ENCODE measurements at places on chromosomes 3 and 15.
A peak's percentile ranks its signal among the peaks of the same experiment; 100 is the strongest.

DNA sequence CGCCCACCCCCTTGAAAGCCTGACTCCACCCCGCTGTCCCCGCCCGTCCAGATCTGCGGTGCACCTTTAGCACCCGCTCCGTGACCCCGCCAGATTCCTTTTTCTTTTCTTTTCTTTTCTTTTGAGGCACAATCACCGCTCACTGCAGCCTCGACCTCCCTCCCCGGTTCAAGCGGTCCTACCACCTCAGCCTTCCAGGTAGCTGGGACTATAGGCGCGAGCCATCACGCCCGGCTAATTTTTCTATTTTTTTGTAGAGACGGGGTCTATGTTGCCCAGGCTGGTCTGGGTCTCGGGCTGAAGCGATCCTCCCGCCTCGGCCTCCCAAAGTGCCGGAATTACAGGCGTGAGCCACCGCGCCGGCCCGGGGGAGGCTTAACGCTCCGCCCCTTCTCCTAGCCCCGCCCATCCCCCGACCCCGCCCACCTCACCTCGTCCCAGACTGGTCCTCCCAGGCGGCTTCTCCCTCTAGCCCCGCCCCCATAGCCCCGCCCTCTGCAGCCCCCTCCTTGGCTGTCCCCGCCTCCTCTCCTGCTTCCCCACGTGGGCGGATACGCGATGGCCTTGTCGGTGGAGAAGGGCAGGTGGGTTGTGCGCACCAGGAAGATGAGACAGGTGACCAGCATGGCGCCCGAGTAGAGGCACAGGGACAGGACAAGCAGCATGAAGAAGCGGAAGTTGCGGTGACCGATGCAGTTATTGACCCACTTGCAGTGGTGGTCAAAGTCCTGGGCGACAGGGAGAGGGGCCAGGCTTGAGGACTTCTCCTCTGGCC lies 3.2 kb downstream of the ZDHHC19 start:
- DNase-seq = peak; percentile 38

DNA sequence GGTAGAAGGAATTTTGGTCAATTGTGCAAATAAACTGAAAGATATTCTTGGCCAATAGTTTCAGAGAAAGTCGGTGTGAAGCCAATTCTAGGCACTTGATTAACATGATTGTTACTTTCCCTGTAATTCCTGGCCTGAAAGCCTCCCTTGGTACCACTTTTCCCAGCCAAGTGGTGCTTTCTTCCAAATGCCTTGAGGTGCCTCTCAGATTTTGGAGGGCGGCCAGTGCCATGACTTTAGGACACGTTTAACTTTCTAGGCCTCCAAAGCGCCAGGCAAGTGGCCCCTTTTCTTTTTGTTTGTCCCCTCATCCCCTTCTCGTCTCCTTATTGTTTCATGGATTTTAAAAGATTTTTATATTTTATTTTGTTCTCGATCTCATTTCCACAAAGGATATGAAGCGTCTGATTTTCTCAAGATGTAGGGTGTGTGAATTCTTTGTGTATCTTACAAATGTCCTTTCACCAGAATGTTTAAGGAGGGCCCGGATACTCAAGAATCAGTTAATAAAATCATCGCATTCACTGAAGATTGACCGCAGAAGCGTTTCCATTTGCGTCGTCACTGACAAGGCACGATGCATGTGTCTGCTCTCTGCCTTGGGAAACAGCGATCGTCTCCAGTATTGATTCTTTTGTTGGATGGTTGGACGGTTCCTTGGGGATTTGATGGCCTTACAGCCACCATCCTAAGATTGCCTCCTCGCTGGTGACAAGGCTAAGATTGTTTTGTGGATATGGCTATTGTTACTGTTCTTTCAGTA lies 87.8 kb downstream of the ASB7 start:
- DNase-seq = no peak

GRCh38 chr3:12841149-12841969 lies at the start of gene RPL32:
TSS of gene RPL32 (minus strand) at chr3:12841565. CDS start at chr3:12840237, 1,328 bp downstream.
- DNase-seq = peak; percentile 98

GRCh38 chr3:71011565-71012287 lies 571.8 kb downstream of the FOXP1 start:
- DNase-seq = no peak

DNA sequence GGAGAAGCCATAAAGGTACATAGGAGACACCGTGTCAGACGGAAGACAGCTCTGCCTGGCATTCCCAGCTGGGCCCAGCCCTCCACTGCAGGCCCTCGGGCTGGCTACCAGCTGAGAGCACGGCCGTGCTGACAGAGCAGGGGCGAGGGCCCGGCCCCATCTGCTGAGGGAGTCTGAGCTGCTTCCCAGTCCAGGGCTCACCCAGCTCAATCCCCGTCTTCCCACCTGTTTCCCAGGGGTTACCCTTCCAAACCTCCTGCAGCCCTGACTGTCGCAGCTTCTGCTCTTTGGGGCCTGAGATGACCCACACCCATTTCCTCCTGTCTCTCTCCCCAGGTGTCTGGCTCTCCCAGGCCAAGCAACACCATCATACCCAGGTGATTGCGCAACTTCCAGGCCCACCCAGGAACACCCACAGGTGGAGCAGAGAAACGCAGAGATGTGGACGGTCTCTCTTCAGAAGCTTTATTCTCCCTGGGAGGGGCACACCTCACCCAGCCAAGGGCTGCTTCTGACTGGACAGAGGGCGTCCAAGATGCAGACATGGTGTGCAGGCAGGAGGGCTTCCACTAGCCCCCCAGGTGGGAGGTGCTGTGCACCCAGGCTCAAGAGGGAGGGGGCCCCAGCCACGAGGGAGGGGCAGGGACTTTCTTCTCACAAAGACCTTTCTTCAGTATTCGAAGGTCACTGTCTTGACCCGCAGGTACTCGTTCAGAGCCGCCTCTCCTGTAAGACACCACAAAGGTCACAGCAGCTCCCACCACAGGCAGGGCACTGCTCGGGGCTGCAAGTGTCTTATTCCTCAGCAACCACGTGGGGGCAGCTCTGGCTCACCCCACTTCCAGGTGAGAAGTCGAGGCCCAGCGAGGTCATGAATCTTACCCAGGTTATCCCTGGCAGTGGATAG lies 19.4 kb upstream of the SLC41A3 start:
- no peak for DNase-seq
